ENCODE measurements at places on chromosomes 11 and 22.

DNA sequence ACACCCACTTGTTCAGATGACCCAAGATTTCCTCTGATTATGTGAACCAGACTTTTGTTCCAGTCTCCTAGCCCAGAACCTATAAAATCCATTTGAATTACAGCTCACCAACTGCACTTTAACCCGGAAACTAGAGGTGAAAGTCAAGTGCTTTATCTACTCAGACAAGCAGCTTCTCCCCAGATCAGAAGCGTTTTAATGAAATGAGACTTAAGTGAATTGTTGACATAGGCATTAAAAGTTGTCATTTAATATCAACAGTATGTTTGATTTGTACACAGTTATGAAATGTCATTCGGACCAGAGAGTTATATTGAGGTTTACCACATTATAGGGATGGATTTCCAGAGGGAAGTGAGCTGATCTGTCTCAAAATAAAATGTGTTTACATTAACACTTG, 52.0 kb downstream of the CADM1 start:
- no peak for DNase-seq

DNA sequence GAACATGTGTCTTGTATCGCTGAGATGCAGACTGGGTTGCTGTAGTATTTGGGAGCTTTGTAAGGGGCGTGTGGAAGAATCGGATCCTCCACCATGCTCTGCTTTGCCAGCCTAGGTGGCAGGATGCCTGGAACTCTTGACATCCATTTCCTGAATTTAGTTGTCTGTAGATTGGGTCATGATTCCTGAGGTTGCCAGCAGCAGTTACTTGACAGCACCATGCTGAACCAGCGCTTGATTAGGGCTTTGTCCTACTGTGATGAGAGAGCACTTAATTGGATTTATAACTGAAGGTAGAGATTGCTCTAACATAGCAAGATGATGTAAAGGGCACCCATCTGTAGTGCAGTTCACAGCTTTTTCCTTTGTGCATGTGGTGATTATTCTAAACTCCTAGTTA, 75.6 kb upstream of the HORMAD2 start:
- DNase-seq: no peak

- DNase-seq: no peak
These were observed 44.9 kb downstream of the IGLL5 start for GRCh38 chr22:22932512-22932941.

- no peak for DNase-seq
These were observed 81.9 kb upstream of the SLC25A18 start for GRCh38 chr22:17481424-17481823.

DNA sequence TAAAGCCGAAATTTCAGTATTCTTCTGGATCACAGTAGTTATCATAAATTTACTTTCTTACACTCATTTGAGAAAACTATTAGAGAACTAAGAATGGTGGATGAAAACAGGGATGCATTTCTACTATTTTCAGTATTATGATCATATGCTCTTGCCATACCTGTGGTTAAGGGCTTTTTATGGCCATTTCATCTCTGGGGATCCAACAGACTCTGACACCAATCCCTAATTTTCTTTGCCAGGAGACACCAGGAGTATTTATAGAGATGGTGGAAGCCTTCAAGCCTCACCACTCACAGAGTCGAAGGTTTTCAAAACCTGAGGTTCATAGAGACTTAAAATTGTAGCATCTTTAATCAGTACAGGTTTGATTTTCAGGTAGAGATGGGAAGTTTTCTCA, at the start of gene OR51L1:
TSS of gene OR51L1 (plus strand) at position 301 of the 400 bp plus-strand sequence. CDS start 4,132 bp downstream, outside the sequence.
- no peak for DNase-seq

GRCh38 chr11:120811731-120812130, 212.2 kb upstream of the TBCEL start:
- DNase-seq: no peak

GRCh38 chr22:29342177-29342576, 26.7 kb upstream of the RASL10A start:
- no peak for DNase-seq

DNA sequence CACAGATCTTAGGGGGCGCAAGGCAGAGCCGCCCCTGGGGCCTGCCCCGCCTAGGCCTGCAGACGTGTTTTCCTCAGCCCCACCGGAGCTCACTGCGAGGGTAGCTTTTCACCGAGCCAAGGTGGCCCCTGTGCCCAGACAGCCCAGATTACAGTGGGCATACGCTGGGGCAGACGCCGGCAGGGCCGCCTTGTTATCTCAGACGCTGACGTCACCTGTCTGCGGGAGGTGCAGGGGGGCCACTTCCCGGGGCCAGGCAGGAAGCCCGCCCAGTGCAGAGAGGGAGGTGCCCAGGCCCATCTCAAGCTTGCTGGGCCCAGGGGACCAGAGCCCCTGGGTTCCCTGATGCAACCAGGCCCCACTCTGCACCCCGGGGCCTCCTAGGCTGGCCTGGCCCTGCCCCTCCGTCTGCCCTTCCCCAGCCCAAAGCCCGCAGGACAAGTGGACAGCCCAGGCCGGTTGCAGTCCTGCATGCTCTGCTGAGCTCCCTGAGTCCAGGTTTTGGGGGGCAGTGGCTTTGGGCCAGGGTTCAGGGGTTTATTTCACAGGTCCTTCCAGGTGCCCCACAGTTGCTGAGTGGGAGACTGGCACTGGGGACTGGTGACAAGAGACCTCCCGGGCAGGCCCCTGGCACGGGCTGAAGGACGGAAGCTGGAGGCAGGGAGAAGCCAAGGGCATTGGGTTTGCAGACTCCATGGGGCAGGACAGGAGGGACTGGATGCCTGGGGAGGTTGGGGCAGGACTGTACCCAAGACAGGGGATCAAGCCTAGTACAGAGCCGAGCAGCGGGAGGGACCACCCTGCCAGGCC, 38.6 kb downstream of the IGF2 start:
- DNase-seq: no peak

- no peak for DNase-seq
These were observed 114.7 kb downstream of the BRD1 start for GRCh38 chr22:49713003-49713402.

DNA sequence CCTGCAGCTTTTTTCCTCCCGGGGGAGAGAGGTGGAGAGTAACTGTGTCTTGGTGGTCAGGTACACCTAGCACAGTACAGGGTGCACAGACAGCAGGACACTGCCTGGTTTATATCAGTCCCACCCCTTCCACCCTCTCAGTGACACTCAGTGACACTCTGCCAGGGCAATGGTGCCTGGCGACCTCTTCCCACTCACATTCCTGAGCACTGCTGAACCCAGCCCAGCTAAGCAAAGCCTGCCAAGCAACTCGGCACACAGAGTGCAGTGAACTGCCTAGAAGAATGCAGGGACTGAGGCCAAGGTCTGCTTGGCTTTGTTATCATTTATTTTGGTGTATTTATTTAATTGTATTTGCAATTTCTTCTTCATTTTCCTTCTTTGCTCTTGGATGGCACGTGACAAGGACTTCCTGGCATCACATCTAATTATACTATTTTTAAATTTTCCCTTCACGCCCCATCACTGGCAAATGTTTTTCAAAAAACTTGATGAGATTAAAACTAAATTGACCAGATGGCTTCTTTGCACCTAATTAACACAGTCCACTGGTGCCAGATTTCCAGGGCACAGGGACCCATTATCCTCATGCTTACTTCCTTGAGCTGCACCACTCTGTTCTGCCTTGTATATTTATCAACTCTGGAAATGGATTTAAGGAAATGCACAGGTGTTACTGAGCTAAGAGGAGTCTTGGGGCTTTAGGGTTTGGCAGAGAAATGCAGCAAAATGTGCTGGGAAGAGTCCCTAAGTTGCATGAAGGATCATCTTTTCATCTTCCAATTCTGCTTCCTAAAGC, 205.6 kb downstream of the ADAMTS15 start:
- DNase-seq: no peak

DNA sequence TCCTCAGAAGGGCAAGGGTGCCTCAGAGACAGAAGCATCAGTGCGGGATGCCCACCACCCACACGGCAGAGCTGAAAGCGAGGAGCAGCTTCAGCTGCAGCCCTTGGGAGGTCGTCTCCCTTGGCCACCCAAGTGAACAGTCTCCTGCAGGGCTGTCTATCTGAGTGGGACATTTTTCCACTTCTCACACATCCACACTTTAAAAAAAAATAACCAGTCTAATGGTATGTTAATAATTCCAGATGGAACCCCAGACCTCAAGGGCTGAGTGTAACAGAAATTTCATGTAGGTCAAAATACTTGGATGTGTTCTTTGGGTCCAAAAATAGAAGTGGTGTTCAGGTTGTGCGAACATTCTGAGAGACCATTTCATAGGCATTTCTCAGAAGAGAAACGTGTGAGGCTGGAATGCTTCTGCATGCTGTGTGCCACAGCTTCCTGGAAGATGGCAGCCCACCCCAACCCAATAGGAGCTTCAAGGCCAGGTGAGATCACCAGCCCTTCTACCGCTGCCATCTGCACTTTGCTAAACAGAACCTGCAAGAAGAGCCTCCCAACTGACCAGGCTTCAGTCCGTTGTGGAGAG, 623.2 kb downstream of the OPCML start:
- no peak for DNase-seq

DNA sequence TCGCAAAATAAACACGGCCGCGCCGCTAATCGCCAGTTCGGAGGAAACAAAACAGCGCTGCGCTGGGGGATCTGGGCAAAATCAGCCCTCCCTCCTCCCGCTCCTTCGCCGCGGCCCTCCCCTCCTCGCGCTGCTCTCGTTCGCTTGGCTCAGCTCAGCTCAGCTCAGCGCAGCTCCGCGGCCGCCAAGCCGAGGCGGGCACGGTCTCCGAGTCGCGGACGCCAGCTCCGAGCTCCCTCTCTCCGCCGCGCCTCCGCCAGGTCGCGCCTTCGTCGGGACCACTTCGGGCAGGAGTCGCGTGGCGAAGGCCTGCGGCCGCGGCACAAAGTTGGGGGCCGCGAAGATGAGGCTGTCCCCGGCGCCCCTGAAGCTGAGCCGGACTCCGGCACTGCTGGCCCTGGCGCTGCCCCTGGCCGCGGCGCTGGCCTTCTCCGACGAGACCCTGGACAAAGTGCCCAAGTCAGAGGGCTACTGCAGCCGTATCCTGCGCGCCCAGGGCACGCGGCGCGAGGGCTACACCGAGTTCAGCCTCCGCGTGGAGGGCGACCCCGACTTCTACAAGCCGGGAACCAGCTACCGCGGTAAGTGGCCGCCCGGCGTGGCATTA, at the start of gene SPON1:
TSS of gene SPON1 (plus strand) at position 162 of the 607 bp plus-strand sequence. CDS start at position 344, 182 bp downstream.
- DNase-seq: no peak

DNA sequence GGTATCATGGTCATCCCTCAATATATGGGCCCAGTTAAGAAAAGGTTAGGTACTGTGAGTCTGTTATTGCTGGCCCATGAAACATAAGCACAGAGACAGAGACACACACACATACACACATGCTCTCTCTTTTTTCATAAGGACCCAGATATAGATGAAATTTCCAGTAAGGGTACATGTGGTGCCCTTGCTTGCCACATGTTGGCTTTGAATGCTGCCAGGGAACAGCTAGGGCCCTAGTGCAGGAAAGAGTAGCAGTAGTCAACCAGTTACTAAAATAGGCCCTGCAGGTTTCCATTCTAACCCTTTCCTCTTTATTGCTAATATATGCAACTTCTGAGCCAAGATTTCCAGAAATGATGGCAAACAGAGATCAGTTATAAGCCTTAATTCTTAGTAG, 9.1 kb downstream of the SNX19 start:
- DNase-seq: no peak

- no peak for DNase-seq
These were observed 15.8 kb downstream of the SYT7 start for GRCh38 chr11:61564936-61565696.

DNA sequence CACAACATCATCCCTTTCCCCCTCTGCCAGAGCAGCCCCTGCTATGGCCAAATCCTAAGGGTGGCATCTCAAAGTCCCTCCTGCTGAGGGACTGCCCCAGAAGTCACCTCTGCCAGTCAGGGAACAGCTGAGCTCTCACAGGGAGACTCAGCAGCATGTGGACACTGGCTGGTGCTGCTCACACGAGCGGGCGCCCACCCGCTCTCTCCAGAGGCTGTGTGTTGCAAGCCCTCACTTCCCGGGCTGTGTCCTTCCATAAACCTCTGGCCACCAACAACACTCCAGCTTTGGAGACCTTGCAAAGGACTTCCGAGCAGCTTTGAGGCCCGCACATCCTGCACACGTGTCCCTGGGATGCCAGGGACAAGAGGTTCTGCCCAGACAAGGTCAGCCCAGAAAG, 2.8 kb downstream of the IGSF9B start:
- DNase-seq: no peak

GRCh38 chr11:120467627-120468026, 43.9 kb upstream of the GRIK4 start:
- DNase-seq: peak; percentile 19

DNA sequence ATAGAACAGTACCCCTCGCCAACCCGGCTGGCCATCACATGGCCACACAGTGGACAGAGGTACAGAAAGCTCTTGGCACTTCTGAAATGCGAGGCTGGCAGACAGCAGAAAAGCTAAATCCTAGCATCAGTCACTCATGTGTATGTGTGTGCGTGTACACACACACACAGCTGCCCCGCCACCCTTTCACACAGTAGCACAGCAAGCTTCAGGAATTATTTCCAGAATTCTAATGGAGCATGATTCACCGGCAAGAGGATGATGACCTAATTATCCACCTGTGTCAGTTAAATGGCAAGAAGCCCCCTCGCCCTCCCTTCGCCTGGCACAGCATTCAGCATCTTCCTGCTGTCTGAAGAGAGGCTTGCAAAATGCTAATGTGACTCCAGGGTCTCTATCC, 336.0 kb downstream of the SHANK2 start:
- DNase-seq: no peak

GRCh38 chr11:100806296-100806695, 119.2 kb downstream of the ARHGAP42 start:
- no peak for DNase-seq

DNA sequence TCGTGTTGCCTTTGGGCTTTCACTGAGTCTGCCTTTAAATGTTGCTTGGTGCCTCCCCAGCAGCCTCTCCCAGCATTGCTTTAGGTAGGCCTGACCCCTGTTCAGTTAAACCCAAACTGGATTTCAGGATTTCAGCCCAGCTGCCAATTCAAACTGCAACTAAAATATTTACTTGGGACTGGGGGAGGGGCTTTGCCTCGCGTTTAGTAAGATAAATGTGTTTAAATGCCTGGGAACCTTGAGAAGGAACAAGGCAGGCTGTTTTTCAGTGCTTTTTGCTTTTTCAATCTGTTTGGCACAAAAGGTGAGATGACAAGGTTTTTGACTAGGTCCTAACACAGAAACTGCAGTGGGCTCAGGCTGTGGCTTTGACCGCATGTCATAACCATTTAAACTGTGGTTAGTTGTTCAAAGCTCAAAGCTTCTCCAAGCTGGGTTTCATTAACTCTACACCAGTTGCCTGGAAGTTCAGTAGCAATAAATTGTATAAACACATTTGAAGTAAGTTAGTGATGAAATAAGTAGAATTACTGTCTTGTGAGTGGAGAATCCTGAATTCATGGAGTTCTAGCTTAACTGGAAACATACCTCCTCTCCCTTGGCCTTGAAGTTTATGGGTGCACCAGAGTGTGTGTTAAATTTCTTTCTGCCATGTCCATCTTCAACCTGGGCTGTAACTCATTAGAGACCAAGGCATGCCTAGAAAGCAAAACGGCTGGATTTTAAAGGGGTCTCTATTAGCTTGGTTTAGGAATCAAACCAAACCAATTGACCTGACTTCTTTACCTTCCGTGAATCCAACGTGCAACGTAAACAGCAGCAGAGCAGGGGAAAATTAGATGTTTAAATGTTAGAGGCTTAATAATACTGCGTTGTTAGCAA, 3.6 kb downstream of the PKNOX2 start:
- no peak for DNase-seq

- no peak for DNase-seq
These were observed 125.7 kb downstream of the TENM4 start for GRCh38 chr11:79314906-79315689.

Data from A172 (cell line).